ENCODE measurements at places on chromosomes 2 and 18.

- DNase-seq: no peak
These were observed 108.4 kb upstream of the RMDN2 start for GRCh38 chr2:37816686-37817085.

- no peak for DNase-seq
These were observed 37.0 kb downstream of the RAPGEF4 start for GRCh38 chr2:172772633-172773032.

DNA sequence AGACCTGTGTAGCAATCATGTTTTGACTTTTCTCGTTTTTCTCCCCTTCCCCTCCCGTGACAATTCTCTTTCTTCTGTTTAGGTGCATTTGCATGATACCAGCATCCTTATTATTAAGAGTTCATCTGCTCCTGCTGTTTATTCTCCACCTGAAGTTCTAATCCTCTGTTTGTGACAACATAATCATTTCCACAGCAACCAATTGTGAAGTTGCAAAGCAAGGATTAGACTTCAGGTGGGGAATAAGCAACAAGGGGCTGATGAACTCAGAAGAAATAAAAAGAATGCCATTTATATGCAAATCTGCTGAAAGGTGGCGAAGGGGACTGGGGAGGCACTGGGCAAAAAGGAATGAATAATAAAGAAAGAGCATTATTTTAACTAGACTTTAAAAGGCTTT, 124.8 kb upstream of the LINC00305 start:
- no peak for DNase-seq

DNA sequence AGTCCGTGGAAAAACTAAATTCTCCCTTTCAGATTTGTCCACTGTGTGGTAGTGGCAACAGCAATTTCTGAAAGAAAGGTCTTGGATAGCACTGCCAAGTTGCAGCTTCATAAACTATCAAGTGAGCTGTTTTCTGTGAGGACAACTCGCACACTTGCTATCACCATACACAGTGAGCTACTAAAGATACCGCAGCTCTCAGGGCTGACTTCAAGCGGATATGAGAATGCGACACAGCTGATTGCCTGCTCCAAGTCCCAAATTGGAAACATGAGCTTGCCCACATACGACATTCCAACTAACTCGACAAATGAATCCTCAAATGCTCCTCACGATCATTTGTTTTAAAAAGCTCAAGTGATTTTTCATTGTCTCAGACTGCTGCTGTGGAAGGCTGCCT, 46.2 kb downstream of the E2F6 start:
- no peak for DNase-seq

DNA sequence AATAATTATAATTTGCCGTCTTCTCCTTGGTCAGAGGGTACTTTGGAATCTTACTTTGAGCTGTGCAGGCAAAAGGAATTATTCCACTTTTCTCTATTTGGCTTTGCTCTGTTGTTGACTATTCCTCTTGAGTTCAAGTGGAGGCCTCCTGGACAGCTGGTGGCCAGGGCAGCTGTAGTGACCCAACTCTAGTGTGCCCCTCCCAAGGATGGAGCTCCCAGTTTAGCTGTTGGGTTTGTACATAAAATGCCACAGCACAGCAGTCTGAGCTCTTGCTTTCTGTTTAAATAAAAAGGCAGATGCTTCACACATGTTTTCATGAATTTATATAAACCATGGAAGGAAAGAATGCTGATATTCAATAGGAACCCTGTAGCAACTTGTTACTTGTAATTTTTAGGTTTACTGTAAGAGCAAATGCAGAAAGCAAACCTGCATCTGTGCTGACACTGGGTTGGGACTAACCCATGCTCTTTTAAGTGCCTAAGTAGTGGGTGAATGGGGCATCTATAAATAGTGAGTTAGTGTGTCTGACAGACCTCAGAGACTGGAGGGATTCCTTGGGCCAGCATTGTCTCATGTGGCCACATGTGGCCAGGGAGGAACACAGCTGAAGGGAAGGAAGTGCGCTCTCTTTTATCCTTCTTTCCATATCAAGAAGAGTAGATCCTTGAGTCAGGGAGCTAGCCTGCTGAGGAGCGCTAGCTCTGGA, 121.8 kb downstream of the FHOD3 start:
- DNase-seq: no peak

DNA sequence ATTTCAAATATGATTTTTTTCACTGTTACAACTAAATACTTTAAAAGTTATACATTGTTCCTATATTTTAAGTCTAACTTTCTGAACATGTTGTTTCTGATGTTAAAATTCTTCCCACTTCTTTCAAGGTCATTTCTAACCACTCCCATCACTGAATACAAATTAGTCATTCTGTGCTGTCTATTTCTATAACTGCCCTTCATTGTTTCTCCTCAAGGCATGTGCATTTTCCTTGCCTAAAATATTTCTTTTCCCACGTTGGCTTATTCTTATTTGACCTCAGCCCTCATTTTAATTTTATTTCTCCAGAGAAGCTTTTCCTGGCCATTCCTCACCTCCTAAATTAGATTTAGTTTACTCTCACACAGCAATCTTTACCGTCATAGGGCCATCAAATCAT, 198.9 kb upstream of the GULP1 start:
- DNase-seq: no peak

DNA sequence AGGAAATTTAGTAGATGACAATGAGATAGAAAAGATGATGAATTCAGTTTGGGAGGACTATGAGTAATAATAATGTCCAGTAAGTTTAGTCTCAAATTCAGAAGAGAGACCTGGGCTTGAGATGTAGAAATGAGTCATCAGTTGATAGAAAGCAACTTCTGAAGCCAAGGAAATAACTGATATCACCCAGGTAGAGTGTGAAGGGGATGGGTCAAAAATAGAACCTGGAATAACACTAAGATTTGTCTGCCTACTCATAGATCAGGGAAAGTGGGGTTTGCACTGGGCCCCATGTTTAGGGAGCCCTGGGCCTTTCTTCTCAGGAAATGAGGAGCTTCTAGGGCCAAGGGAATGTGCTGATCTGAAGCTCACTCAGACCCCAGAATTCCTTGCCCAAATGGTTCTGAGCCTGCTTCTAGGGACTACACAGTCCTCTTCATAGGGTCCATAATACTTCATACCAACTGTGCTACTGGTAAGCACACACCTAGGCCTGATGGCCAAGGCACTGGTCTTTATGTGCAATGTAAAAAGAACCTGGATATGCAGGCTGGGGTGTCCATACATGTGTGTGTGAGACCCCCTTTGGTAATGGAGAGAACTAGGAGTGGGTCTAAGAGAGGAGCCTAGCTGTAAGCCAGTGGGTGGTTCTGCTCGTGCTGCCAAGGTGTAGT, 141.2 kb downstream of the IKZF2 start:
- no peak for DNase-seq

DNA sequence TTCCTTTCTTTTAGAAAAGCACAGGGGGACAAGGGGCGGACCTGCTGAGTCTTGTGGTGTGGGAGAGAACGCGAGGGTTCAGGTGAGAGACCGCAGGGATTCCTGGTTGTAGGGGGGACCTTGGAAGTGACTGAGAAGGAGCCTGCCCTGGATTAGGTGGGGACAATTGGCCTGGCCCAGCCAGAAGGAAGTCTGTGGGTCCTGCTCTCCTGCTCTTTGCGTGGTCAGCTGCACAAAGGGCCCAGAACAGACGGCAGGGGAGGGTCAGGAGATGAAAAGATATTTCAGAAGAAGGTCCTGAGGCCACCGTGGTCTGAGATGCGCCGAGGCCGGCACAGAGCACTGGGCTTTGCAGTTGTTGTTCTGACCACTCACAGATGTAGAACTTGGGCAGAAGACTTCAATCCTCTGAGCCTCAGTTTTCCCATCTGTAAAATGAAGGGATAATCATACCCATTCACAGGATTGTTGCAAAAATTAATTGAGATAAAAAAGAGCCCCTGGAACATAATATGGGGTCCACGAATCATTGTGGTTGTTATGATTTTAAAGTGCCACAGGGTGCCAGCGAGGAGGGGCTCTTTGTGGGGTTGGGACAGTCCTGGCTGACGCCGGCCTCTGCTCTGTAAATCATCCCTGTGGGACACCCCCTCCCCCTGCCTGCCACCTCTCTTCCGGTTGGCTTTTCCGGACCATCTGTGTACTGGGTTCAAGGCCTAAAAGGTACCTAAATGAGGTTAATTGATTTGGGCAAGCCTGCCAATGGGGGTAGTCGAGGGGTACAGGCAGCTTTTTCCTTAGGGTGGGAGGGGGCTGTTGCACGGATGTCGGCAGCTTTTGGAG, 1.8 kb downstream of the LPIN1 start:
- no peak for DNase-seq

DNA sequence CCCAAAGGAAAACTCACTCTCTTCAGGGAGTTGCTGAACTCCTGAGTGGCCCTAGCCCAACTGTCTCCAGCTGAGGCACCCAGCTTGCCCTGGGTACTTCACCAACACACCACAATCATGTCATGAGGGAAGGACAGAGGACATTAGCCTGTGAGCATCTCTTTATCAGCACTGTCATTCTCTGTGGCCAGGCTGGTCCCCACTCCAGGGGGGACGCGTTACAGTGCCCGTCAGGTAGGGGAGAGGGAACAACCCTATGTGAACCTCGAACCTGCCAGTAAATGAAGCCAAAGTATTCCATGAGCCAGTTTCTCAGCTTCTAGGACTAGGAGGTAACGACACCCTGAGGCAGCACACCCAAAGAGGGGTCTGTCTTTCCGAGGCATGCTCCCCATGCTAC, 94.9 kb upstream of the MGAT4A start:
- no peak for DNase-seq

All from psoas muscle (tissue), 8 donors.